ENCODE measurements at places on chromosomes 16 and 17.

- DNase-seq = no peak
Measured at GRCh38 chr16:26672206-26672605, 394.5 kb upstream of the C16orf82 start.

GRCh38 chr16:30459456-30459855 lies 13.1 kb upstream of the ITGAL start:
- DNase-seq = no peak

GRCh38 chr16:12439399-12440227 lies 364.1 kb downstream of the CPPED1 start:
- DNase-seq = no peak

GRCh38 chr17:50904518-50905459 lies 38.6 kb upstream of the TOB1 start:
- DNase-seq = no peak

DNA sequence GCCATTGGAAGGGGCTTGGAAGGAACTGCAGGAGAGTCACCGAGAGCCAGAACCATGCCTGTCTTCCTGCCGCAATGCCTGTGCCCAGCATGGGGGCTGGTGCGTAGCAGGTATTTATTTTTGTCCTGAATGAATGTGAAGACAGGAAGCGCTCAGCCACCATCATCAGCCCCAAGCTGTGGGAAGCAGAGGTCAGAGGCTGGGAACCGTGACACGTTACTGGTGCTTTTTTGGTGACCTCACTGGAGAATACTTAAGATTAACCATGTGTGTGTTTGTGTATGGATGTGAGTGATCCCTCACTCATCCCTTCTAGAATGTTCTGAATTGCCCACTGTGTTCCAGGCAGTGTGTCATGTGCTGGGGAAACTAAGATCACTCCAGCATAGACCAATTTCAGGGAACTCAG lies 343.8 kb downstream of the SNX29 start:
- DNase-seq = peak; percentile 75

DNA sequence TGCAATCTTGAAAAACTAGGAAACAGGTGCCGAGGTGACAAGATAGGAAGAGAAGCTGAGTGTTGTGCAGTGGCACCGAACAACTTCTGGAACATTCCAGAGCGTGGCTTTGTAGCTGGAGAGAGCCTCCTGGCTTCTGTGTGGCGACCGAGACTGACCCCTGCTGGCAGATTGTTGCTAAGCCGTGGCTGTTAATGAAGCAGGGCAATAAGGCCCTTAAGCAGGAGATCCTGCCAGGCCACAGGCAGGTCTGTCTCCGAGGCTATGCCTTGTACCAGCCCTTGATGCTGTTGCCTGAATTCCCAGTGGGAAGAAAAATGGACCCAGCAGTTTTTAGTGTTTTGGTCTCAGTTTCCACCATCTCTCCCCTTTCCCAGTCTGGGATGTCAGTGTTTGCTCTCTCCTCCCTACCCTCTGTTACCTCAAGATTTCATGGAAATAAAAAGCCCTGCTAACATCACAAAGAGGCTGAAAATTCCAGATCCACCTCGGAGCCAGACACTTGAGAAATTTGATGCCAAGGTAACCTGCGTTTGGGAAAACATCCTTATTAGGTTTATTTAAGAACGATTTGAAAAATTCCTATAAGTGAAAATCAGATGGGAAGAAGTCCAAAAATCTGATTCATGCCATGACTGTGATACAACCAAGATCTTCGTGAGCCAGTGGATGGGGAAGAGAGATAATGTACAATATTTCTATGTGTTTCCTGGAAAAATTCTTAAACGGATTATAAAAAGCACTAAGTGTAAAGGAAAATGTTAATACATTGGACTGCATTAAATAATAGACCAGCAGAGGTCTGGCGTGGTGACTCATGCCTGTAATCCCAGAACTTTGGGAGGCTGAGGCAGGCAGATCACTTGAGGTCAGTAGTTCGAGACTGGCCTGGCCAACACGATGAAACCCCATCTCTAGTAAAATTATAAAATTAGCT lies 265.1 kb downstream of the PRKCA start:
- DNase-seq = peak; percentile 85

GRCh38 chr16:8966817-8967131 lies 3.1 kb upstream of the USP7 start:
- no peak for DNase-seq

Measured in kidney capillary endothelial cell (primary cell).